ENCODE measurements at places on chromosomes 7 and 10.

GRCh38 chr7:99563650-99564049, 5.2 kb downstream of the ZNF655 start:
- peak; percentile 66 for DNase-seq

DNA sequence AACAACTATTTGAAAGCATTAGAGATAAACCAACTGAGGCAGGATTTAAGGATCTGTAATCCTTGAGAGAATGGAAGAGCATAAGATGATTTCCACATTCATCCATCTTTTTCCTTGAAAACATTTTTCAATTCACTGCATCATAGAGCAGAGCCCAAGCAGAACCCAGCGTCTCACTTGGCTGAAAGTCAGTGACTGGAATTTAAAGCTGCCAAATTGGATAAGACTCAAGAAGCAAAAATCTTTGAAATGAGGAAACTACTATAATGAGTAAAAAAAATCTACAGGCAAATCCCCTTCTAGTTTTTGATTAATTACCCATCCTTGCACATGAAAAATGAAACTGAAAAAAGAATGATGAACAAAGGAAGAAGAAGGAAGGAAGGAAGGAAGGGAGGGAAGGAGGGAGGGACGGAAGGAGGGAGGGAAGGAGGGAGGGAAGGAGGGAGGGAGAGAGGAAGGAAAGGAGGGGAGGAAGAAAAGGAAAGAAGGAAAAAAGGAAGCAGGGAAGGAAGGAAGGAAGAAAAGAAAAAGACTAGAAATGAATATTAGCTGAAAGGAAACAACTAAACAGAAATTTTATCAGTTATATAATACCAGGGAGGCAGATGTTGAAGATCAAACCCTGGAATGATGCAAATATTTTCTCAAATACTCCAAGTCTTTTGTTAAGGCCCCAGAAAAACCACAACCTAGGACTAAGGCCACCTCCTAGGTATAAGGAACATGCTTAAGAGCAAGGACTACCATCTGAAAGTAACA, 336.3 kb upstream of the MAGI2 start:
- DNase-seq: peak; percentile 78

- no peak for DNase-seq
Observed at GRCh38 chr7:16685535-16685934, 39.6 kb downstream of the BZW2 start.

GRCh38 chr7:112266595-112267270, 60.2 kb downstream of the ZNF277 start:
- DNase-seq: peak; percentile 47
